ENCODE measurements at places on chromosomes 13 and 19.

- H3K27me3 ChIP-seq = no peaks in the 10 kb centered on the region
- peaks cover 65% of the 10 kb centered on the region for H3K36me3 ChIP-seq
- no peak overlapping the region for H3K4me3 ChIP-seq
- no peak overlapping the region for H3K27ac ChIP-seq
Observed at GRCh38 chr19:56603829-56604228, 8.7 kb downstream of the ZNF71 start.

GRCh38 chr13:81199956-81200355, 859.0 kb upstream of the SPRY2 start:
- H3K4me3 ChIP-seq = no peak overlapping the region
- no peaks in the 10 kb centered on the region for H3K27me3 ChIP-seq
- H3K27ac ChIP-seq = no peak overlapping the region

DNA sequence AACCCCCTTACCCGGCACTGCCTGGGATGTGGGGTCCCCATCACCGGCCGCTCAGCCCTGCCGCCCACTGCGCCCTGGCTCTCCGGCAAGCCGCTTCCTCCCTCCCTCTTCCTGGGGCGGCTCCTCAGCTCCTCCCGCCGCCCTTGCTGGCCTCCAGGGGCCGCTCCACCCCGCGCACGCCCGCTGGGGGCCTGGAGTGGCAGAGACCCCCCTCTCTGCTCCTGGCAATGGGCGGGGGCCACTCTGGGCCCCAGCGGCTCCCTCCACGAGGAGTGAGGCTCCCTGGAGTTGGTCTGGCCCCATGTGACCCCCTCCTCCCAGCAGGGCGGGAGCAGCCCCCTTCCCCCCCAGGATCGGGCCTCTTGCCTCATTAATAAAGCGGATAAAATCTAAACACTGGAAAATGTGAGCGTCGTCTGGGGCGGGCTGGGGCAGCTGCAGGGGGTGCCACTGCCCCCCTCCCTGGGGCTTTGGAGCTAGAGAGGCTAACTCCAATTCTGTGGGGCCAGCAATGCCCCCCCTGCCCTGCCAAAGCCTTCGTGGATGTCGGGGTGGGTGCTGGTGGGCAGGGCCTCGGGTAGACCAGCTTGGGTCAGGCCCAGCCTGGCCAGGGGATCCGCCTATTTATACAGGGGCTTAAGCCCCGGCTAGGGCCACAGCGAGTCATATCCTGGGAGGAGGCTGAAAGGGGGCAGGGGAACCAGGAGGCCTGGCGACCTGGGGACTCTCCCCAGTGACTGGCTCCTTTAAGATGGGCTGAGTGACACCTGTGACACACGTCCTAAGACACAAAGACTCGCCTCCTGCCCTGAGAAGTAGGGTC, at the start of gene PTGER1:
Gene PTGER1, minus strand, starts transcription at position 104 of the 823 bp plus-strand sequence. CDS start 1,034 bp downstream, outside the sequence.
- H3K27ac ChIP-seq = no peak within 1 kb of the TSS
- H3K4me3 ChIP-seq = no peak within 1 kb of the TSS
- H3K27me3 ChIP-seq = peaks cover 16% of the 10 kb centered on the region

DNA sequence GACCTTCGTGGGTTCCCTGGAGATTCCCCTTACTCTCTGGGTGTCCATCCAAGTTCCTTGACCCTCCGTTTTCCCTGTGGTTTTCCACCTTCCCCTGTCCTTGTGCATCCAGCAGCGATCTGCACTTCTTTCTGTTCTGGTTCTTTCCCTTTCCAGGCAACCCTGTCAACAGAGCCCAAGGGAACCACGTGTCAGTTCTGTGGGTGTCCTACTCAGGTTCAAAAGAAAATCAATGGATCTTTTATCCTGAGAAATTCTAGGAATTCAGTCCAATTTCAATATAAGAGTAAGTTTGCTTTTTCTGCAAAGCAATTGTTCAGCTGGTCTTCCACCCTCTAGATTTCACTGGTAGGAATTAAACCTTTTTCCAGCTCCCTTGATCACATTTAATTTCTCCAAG, 1394.8 kb upstream of the SLC10A2 start:
- no peaks in the 10 kb centered on the region for H3K4me1 ChIP-seq
- no peaks in the 10 kb centered on the region for H3K36me3 ChIP-seq
- H3K27ac ChIP-seq = no peak overlapping the region
- H3K4me3 ChIP-seq = no peak overlapping the region
- H3K27me3 ChIP-seq = no peaks in the 10 kb centered on the region

GRCh38 chr13:95647321-95647720, 2.8 kb upstream of the DZIP1 start:
- H3K4me3 ChIP-seq = no peak overlapping the region
- no peak overlapping the region for H3K27ac ChIP-seq
- DNase-seq = no peak
- H3K27me3 ChIP-seq = peaks cover 39% of the 10 kb centered on the region

DNA sequence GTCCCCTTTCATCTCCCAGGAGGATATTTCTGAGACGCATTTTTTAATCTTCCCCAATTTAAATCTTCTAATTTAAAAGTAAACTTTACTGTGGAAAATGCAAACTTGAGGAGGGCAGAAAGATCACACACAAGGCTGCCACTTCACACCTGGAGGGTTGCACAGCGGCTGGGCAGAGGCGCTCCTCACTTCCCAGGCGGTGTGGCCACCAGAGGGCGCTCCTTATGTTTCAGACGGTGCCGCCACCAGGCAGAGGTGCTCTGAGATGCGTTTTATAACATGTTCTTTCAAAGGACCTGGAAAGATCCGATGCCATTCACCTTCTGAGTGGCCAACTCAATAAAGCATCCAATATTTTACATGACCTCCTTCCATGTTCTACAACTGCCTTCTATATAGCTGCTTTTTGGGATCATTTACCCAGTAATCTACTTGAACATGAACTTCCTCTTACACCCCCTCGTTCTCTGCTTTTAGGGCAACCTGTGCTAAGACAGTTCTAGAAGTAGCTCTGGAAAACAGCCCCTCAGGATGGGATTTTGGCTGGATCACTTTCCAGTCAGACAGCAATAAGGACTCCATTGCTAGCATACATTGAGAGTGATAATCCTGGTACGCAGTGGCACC, 14.8 kb upstream of the MTUS2 start:
- H3K4me1 ChIP-seq = no peaks in the 10 kb centered on the region
- no peak overlapping the region for H3K4me3 ChIP-seq
- no peaks in the 10 kb centered on the region for H3K36me3 ChIP-seq
- H3K27ac ChIP-seq = no peak overlapping the region
- peaks cover 11% of the 10 kb centered on the region for H3K27me3 ChIP-seq

GRCh38 chr19:47523473-47523872, 8.6 kb upstream of the NAPA start:
- H3K27me3 ChIP-seq = peaks cover 31% of the 10 kb centered on the region
- H3K27ac ChIP-seq = no peak overlapping the region
- DNase-seq = no peak
- peaks cover 33% of the 10 kb centered on the region for H3K4me1 ChIP-seq
- no peaks in the 10 kb centered on the region for H3K36me3 ChIP-seq

DNA sequence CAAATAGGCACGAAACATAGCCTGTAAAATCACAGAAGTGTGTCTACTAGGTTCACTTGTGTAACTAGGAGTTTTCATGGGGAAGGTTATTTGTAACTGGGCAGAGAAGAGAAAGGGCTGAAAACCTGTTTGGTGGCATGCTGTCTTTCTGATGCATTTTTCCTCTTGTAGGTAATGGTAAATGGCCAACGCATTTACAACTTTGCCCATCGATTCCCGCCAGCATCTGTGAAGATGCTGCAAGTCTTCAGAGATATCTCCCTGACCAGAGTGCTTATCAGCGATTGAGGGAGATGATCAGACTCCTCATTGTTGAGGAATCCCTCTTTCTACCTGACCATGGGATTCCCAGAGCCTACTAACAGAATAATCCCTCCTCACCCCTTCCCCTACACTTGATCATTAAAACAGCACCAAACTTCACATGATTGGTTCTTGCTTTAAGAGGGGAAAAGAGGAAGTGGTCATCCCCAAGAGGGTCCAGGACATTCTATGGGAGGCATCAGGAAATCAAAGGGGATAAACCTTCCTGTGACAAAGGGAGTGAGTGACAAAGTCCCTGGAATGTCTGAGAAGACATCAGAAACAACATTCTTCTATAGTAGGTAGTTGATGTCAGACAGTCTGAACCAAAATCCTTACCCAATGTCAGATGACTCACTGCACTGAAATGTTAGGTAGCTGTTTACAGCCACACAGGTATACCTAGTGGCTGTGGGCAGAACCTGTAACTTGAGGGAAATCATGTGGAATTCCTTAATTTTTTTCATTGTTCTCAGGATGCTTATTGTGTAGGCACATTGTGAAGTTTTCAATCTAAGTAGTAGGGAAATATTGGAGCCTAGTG, 5.0 kb downstream of the LGALS14 start:
- peaks cover 30% of the 10 kb centered on the region for H3K4me1 ChIP-seq
- H3K36me3 ChIP-seq = peaks cover 9% of the 10 kb centered on the region
- no peak overlapping the region for H3K4me3 ChIP-seq
- no peak overlapping the region for H3K27ac ChIP-seq
- H3K27me3 ChIP-seq = peaks cover 14% of the 10 kb centered on the region

GRCh38 chr19:31498781-31499180, 149.5 kb upstream of the TSHZ3 start:
- H3K4me1 ChIP-seq = no peaks in the 10 kb centered on the region
- no peaks in the 10 kb centered on the region for H3K27me3 ChIP-seq
- H3K4me3 ChIP-seq = no peak overlapping the region
- no peak overlapping the region for H3K27ac ChIP-seq

DNA sequence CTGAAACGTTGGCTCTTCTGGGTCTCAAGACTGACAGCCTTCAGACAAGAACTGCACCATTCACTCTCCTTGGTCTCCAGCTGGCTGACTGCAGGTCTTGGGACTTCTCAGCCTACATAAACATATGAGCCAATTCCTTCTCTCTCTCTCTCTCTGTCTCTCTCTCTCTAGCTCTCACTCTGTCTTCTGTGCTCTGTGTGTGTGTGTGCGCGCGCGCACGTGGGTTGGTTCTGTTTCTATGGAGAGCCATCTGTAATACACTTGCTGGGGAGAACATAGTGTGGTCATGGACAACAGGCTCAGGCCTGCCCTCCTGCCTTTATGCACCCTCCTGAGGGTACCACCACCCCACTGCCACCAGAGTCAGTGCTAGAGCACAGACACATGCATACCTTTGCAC, 13.7 kb upstream of the SERPINE3 start:
- H3K36me3 ChIP-seq = no peaks in the 10 kb centered on the region
- H3K27ac ChIP-seq = no peak overlapping the region
- no peak for DNase-seq
- no peak overlapping the region for H3K4me3 ChIP-seq

DNA sequence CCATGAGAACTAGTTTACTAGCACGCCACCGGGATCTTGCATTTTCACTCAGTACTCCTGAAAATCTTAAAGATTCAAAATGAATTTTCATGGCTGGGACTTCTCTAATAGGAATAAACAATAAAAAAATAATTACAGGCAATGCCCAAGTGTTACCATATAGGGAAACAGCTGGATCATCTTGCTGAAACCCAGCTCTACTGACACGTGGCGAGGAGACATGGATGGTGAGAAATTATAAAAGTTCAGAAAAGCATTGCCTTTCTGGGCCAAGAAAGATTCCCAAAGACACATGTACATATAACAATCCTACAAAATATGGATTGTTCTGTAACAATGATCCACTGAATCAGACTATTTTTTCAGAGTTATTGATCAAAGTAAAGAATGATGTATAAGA, 209.3 kb downstream of the RGCC start:
- no peaks in the 10 kb centered on the region for H3K27me3 ChIP-seq
- no peaks in the 10 kb centered on the region for H3K4me1 ChIP-seq
- no peak for DNase-seq
- H3K4me3 ChIP-seq = no peak overlapping the region

- peaks cover 12% of the 10 kb centered on the region for H3K27me3 ChIP-seq
- DNase-seq = no peak
- no peak overlapping the region for H3K27ac ChIP-seq
- H3K4me1 ChIP-seq = no peaks in the 10 kb centered on the region
- H3K36me3 ChIP-seq = no peaks in the 10 kb centered on the region
Observed at GRCh38 chr13:97627566-97627965, 193.6 kb downstream of the RAP2A start.

DNA sequence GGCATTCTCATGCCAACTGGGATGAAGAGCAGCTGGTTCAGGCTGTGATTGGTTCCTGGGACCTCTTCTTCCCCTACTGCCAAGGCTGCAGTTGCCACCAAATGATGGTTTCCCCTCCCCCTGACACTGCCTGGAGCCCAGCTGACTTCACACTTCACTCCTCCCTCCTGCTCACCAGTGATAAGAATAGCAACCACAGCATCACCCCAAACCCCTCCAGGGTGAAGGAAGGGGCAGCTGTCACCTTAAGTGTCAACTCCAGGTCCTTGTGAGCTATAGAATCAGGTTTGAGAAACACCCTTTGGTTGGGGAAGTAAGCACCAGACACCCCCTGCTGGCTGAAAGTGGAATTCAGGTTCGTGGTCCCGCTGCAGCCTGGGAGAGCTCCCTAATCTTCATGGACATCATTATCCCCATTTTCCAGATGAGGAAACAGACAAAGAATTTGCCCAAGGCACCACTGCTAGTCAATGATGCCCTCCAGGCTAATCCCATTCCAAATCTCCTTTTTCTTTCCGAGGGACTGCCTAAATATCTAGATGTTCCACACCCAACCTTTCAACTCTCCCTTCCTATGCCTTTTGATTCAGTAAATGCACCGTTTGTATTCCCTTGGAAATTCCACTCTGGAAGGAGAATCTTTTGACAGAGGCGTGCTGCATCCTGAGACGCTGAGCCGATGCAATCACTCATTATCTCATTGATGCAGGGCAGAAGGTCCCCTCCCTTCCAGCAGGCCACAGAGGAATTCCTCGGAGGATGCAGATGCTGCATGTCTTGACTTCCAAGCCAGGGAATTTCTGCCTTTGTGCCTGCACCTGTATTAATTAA, 50.6 kb upstream of the UQCRFS1 start:
- H3K36me3 ChIP-seq = no peaks in the 10 kb centered on the region
- no peak overlapping the region for H3K27ac ChIP-seq
- H3K4me1 ChIP-seq = no peaks in the 10 kb centered on the region
- H3K27me3 ChIP-seq = peaks cover 2% of the 10 kb centered on the region
- DNase-seq = peak; percentile 65

DNA sequence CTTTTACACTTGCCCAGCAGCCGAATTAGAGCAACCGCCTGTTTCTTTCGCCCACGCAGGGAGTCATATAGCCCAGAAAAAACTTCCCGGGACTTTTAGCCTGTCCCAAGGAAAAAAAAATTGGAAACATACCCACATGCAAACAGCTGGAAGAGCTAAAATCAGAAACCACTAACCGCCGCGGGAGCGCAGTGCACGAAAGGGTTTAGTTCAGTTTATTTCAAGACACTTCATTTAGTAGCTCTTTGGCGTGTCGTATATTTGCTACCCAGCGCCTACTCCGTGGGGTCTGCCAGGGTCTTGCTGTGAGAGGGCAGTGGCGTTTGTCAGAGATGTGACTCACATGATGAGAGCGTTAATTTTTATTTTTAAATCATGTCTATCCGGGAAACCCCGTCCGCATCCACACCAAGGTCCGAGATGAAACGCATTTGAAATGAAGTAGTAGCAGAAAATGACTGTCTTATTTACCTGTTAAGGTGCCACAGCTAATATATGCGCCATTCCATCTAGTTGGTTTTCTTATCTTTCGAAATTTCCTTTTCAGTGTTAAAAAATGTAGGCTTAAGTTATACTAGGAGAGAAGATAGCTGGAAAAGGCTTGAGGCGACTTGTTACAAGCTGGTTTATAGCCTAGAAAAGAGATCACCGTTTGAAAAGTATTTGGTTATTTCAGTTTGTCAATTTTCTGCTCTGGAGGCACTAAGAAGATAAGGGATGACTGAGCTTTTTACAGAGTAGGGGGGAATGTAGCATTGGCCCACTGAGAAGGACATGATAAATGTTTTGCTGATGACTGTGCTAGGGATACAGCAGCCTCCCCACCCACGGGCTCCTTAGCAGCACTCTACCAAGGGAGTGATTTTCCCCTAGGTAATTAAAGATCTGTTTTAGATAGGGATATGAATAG, 1.7 kb downstream of the KLF5 start:
- peaks cover 49% of the 10 kb centered on the region for H3K27me3 ChIP-seq
- H3K4me3 ChIP-seq = peak overlapping the region; percentile 71
- H3K36me3 ChIP-seq = peaks cover 3% of the 10 kb centered on the region
- no peak overlapping the region for H3K27ac ChIP-seq
- no peak for DNase-seq
